HS-5 (cell line): ENCODE measurements at places on chromosomes 6 and 20.

DNA sequence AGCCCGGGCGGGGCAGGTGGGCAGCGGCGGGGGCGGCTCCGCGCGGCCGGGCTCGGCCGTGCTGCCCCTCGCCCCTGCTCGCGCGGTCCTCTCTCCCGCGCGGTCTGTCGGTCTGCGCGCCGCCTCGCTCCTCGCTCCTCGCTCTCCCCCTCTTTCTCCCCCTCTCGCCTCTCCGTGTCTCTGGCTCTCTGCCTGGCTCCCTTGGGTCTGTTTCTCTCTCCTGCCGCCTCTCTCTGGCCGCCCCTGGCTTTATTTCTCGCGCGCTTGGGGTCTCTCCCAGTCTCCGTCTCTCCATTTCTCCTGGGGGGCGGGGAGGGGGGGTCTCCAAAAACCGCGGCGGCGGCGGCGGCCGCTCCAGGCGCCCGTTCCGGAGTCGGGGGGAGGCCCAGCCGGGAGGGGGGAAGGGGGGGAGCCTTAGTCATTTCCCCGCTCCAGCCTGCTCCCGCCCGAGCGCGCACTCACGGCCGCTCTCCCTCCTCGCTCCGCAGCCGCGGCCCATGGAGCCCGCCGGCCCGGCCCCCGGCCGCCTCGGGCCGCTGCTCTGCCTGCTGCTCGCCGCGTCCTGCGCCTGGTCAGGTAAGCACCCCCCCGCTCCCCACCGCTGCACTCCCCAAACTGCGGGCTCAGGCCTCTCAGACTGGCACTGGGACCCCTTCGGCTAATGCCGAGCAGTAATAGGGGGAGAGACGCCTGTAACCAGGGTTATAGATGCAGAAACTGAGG, at the start of gene SIRPA:
Gene SIRPA (plus strand): TSS at position 457 of the 723 bp plus-strand sequence. CDS start 41 bp downstream, at position 498.
- DNase-seq: no peak

GRCh38 chr6:135025775-135026174, 28.8 kb downstream of the HBS1L start:
- no peak for DNase-seq

GRCh38 chr20:227439-228105, 514 bp downstream of the DEFB129 start:
- no peak for DNase-seq

- no peak for DNase-seq
Measured at GRCh38 chr6:147983581-147984366, 358.9 kb upstream of the SASH1 start.

DNA sequence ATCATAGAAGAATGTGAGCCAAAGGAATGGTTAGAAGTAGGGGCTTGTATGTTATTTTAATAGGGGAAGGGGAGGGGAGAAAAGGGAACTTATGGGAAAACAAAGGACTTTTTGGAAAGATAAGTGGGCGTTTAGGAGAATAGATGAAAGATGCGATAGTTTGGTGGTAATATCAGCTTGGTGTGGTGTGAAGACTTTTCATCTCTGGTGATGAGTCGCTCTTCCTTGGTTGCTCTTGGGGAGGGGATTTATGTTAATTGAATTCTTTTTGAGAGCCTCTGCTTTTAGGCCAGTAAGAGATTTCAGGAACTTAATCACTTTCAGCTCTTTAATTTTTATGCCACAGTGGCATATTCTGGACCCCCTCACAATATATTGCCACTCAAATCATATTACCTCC, 10.8 kb downstream of the HECA start:
- DNase-seq: no peak

GRCh38 chr20:37095108-37095598, 644 bp downstream of the RBL1 start:
- DNase-seq: peak; percentile 53

- no peak for DNase-seq
Measured at GRCh38 chr6:90708206-90708737, 121.4 kb upstream of the MAP3K7 start.
